Fibroblast of lung (primary cell): ENCODE measurements at places on chromosomes 13 and 19.
A peak's percentile ranks its signal among the peaks of the same experiment; 100 is the strongest.

DNA sequence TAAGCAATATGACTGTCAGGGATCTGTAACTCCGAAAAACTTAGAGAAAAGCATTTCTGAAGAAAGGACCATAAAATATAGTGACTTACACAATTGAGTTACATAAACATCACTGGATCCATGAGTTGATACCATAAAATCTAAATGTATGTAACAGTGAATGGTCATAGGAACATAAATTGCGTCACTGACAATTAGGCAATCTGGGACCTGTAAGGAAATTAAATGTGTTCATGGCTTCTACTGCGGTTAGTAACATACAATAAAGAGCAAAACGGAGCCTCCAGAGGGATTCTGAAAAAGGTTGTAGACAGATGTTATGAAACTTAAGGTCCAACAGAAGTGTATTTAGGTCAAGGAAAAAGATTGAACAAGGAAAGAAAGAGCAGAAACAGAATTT lies 27.1 kb downstream of the POU4F1 start:
- DNase-seq = no peak

- no peak for DNase-seq
Measured at GRCh38 chr13:113140677-113141600, 17.5 kb upstream of the PROZ start.

DNA sequence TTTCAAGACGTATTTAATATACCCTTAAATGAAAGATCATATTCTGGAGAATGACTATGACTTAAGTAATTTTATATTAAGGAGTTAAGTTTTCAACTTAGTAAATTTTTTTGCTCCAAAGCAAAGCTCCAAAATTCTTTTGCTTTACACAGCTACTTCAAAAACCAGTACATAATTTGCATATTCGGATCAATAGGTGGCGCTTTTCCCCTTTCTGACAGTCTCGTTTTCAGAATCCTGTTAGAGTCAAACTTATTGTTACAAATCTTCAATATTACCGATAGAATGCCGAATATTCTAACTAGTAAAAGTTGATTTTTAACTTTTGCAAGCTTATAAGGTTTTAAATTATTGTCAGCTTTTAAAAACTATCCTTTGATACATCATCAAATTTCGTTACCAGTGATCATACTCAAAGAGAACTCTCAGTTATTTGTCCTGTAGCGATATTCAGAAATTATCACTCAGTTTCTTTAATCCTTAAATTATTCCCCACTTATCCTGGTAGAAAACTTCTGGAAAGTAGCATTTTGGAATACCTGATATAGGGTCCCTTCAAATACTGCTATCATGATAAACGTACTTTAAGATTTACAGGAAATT lies 852.7 kb upstream of the KLHL1 start:
- DNase-seq = peak; percentile 28

GRCh38 chr19:9847087-9847671 lies 12.1 kb downstream of the PIN1 start:
- DNase-seq = peak; percentile 95

GRCh38 chr13:62887046-62887445 lies 1471.4 kb upstream of the PCDH20 start:
- DNase-seq = no peak

GRCh38 chr13:95217920-95218830 lies 83.1 kb downstream of the ABCC4 start:
- no peak for DNase-seq

DNA sequence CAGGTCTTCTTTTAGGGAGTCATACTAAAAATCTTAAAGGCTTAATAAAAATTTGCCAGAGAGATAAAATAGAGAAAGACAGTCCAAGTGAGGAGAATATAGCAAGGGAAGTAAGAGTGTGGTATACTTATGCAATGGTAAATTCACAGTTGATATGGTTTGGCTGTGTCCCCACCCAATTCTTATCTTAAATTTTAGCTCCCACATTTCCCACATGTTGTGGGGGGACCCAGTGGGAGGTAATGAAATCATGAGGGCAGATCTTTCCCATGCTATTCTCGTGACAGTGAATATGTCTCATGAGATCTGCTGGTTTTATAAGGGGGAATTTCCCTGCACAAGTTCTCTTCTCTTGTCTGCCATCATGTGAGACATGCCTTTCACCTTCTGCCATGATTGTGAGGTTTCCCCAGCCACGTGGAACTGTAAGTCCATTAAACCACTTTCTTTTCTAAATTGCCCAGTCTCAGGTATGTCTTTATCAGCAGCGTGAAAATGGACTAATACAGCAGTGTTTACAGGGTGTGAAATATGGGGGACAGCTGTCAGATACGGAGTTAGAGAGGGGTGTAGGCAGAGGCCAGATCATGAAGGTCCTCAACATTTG lies 115.4 kb downstream of the UGGT2 start:
- DNase-seq = no peak

GRCh38 chr13:77930430-77930829 lies 11.8 kb upstream of the EDNRB start:
- DNase-seq = no peak

GRCh38 chr13:33206425-33206824 lies 79.1 kb downstream of the STARD13 start:
- peak; percentile 51 for DNase-seq

- no peak for DNase-seq
Measured at GRCh38 chr19:5046339-5047039, 77.6 kb downstream of the KDM4B start.

DNA sequence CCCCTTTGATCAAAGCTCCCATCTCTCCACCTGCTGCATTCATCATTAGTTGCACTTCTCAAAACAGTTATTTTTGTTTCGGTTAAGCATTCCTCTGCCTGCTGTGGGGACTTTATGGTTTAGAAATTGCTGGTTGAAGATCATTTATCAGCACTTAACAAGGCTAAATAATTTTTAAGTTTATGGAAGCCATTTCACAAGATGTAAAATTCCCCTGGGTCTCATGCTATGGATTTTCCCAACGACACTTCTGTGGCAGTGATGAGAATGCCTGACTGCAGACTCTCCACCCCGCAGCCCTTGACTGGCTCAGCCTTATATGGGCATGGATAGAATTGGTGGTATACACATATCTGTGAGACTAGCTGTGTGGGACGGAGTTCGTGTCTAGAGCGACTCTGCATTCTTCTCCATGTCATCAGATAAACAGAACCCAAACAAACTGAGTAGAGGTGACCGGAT lies 52.8 kb downstream of the COL4A2 start:
- peak; percentile 73 for DNase-seq

DNA sequence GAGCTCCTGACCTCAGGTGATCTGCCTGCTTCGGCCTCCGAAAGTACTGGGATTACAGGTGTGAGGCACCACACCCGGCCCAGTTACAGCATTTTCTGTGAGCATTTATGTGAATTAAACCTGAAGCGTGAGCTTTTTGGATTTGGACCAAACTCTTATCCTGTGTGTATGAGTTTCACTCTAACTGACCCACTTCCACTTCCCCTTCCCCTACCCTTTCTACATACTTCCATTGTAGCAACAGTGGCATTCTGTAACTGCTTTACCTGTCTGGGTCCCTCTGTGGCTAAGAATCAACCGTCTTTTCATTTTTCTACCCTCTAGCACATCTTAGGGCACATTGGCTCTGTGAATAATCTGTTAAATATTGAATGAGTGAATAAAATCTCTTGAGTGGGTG lies 16.2 kb downstream of the FRY start:
- no peak for DNase-seq

DNA sequence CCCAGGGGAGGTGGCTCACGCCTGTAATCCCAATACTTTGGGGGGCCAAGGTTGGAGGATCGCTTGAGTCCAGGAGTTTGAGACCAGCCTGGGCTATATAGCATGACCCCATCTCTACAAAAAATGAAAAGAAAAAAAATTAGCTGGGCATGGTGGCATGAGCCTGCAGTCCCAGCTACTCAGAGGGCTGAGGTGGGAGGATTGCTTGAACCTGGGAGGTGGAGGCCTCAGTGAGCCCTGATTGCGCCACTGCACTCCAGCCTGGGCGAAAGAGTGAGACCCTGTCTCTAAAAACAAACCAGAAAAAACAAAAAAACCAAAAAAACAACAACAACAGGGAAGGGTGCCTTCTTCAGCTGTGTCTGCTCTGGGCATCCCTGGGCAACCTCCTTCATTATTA lies 499 bp upstream of the MYO1F start:
- DNase-seq = no peak

DNA sequence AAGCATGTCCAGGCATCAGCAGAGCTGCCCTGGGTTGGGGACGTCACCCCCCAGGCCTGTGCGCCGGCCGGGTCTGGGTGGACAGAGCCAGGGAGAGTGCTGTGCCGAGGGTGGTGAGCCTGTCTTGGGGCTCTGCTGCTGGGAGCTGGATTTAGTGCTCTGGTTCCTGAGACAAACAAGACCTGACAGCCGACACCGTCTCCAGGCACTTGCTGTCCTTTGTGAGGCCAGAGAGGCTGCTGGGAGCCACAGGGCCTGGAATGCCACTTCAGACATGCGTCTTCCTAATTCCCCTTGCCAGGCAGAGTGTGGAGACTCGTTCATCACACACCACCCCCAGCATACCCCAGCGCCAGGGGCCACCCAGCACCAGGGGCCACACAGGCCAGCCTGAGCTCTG lies 165.8 kb downstream of the KDM4B start:
- no peak for DNase-seq

DNA sequence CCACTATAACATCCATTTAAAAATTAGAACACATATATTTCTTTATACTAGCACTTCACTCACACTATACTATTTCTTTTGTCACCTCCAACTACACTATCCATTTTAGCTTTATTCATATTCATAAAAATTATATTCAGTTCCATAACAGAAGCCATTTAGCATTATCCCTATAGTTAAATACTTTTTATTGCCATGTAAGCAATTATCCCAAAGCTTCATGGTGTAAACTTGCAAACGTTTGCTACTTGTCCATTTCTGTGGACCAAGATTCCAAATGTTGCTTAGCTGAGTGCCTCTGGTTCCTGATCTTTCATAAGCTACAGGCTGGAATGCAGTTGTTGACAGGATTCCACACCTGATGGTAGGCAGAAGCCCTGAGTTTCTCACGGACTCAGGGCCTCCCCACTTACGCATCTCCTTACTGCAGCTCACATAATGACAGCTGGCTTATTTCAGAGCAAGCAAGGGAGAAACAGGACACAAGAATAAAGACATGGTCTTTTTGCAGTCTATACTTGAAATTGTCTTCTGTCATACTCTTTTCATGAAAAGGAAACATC lies 1584.8 kb downstream of the SLITRK5 start:
- no peak for DNase-seq

DNA sequence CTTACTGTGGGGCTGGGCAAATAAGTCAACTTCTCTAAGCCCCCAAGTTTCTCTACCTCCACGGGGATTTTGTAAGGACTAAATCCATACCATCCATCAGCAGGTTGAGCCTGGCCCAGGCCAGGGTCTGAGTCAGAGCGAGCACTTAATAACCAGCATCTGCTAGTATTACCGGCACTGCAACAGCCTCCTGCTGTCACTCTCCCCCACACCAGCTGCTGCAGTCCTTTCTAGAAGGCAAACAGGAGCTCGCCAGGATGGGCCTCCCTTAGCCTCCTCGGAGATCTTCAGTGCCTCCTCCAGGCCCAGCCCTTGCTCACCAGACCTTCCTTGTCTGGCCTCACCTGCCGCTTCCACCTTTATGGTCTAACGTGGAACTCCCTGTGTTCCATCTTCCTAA lies 3.2 kb downstream of the NAPA start:
- DNase-seq = peak; percentile 16

GRCh38 chr13:65264066-65264465 lies 1966.1 kb downstream of the PCDH9 start:
- DNase-seq = no peak

GRCh38 chr19:34067861-34068271 lies 104.4 kb upstream of the LSM14A start:
- peak; percentile 23 for DNase-seq

GRCh38 chr13:85640727-85641126 lies 158.5 kb downstream of the SLITRK6 start:
- DNase-seq = peak; percentile 49

- no peak for DNase-seq
Measured at GRCh38 chr19:6056282-6056741, 54.0 kb downstream of the RFX2 start.

DNA sequence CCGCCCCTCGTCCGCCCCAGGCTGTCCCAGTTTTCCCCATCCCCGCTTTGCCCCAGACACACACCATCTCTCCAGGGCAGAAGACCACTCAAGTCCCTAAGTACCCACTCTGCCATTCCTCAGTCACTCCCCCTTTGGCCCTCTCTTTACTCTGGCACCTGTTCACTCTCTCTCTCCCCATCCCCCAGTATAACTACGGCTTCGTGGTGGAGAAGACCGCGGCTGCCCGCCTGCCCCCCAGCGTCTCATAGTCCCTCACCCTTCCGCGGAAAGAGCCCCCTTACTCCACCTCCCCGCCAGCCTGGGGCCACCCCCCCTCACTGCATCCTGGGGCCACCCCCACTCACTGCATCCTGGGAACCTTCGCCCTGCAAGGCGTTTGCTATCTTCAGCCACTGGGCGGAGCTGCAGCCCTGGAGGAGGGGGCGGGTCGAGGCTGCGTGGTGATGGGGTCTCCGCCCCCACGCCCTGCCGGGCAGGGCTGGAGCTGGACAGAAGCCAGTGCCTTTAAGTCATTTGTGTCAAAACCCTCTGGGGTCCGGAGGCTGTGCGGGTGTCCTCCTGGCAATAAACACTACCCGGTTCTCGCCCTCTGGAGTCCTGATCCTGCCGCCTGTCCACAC lies 5.0 kb downstream of the MVB12A start:
- DNase-seq = peak; percentile 36
